ENCODE measurements at places on chromosomes 11 and 22. TPM values are rescaled to one million over a fixed set of nuclear protein-coding genes. Genes with fewer than 3 reads are reported as not detected.

The AQP11 gene
- not detected for polyA plus RNA-seq

The ABCC8 gene
- not detected for polyA plus RNA-seq

The KRTAP5-11 gene
- polyA plus RNA-seq = not detected

The TNNI2 gene
- 45.8 TPM for polyA plus RNA-seq

The NUDT22 gene
- 86.1 TPM for polyA plus RNA-seq

The C11orf98 gene
- 74.6 TPM for polyA plus RNA-seq

The AAMDC gene
- 4.0 TPM for polyA plus RNA-seq

The SAA2 gene
- polyA plus RNA-seq = not detected

The PTPRCAP gene
- 2.1 TPM for polyA plus RNA-seq

The CTSW gene
- 0.78 TPM for polyA plus RNA-seq

The SCGB1A1 gene
- not detected for polyA plus RNA-seq

DNA sequence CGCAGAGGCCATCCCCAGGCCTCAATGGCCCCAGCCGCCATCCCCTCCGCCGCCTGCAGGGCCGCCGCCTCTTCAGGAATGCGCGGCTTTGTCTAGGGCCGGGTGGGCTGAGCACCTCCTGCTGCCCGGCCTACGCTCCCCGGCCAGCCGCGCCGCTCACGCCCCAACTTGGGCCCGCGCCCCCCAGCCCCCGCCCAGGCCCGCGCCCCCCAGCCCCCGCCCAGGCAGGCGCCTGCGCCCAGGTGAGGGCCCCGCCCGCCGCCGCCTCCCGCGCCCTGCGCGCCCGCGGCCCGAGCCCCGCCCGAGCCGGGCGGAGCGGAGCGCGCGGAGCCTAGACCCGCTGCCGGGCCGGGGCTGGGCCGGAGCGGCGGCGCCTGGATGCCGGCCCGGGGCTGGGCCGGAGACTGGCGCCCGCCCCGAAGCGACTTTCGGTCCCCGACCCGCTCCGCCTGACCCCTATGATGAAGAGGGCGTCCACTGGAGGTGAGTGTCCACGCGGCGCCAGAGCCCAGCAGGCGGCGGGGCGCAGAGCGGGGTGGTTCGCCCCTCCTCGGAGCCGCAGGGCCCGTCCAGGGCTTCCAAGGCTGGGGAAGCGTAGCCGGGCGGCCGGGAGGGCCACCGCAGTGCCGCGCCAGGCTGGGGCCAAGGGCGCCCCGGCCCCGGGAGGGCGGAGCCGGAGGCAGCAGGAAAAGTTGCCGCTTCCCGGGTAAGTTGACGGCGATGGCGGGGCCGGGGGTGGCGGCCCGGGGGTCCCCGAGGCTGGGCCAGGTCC lies 34.3 kb upstream of the PRODH start:
- no peak overlapping the region for H3K27ac ChIP-seq
- DNase-seq = no peak
- H3K36me3 ChIP-seq = no peaks in the 10 kb centered on the region
- peaks cover 2% of the 10 kb centered on the region for H3K27me3 ChIP-seq

DNA sequence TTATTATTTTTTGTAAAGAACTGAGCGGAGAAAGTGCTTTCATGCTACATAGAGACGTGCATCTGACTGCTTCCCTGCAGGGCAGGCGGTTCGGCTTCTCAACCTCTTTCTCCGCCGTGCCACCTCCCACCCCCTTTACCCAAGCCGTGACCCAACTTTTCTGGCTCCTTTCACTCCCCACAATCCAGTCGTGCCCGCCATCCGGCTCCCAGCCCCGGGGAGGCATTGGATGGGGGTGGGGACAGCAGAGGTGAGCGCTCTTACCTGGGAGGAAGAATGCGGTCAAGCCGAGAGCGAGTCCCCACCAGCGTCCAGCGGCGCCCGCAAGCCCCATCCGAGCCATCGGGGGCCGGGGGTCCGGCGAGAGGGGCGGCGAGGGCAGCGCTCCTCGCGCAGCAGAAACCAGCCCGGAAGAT lies 781 bp downstream of the NECTIN1 start:
- DNase-seq = peak; percentile 7
- H3K4me1 ChIP-seq = peaks cover 35% of the 10 kb centered on the region
- H3K27ac ChIP-seq = no peak overlapping the region
- H3K4me3 ChIP-seq = peak overlapping the region; percentile 62
- no peaks in the 10 kb centered on the region for H3K36me3 ChIP-seq

- H3K27ac ChIP-seq = no peak overlapping the region
- H3K36me3 ChIP-seq = no peaks in the 10 kb centered on the region
Measured at GRCh38 chr11:95706974-95707387, 82.6 kb downstream of the FAM76B start.

GRCh38 chr11:9651899-9652748 lies 11.8 kb upstream of the SWAP70 start:
- H3K36me3 ChIP-seq = no peaks in the 10 kb centered on the region
- no peak for DNase-seq
- H3K27ac ChIP-seq = no peak overlapping the region
- peaks cover 16% of the 10 kb centered on the region for H3K4me1 ChIP-seq

GRCh38 chr11:95450547-95451123 lies 219.6 kb upstream of the SESN3 start:
- DNase-seq = no peak

DNA sequence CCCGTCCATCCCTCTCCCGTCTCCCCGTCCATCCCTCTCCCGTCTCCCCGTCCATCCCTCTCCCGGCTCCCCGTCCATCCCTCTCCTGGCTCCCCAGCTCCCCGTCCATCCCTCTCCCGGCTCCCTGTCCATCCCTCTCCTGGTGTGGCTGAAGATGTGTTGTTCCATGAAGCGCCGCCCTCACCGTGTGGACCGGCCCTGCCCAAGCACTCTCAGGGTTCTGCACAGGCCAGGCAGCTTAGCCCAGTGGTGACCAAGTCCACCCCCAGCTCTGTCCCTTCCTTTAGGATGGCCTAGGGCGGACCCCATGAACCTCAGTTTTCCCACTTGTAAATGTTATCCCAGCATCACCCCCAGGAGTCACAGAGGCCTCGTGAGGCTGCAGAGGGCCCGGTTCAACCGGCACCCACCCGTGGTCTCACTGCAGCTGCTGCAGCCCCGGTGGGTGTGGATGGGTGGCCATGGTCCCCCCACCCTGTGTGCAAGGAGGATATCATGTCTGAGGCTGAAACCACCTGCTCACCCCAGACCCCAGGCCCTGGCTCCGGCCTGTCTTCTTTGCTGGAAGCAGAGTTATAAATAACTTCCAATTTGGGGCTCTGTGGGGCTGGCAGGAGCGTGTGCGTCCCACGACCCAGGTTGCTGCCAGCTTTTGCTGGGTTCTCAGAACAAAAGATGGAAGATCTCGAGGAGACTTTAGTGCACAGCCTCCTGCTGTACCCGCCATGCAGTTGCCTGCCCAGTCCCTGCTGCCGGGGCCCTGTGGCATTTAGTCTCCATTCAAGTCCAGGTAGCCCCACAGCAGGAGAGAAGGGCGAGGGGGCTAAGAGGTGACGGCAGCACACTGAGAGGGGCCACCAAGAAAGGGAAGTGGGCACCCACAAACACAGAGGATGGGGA lies 1147.8 kb downstream of the BRD1 start:
- H3K27ac ChIP-seq = no peak overlapping the region
- DNase-seq = no peak
- no peaks in the 10 kb centered on the region for H3K27me3 ChIP-seq
- H3K4me1 ChIP-seq = no peaks in the 10 kb centered on the region

- H3K36me3 ChIP-seq = no peaks in the 10 kb centered on the region
- no peaks in the 10 kb centered on the region for H3K4me1 ChIP-seq
- DNase-seq = no peak
- no peaks in the 10 kb centered on the region for H3K27me3 ChIP-seq
Measured at GRCh38 chr22:17890245-17890671, 116.0 kb upstream of the BID start.

GRCh38 chr22:27223317-27224177 lies 566.2 kb downstream of the MIAT start:
- no peaks in the 10 kb centered on the region for H3K4me1 ChIP-seq
- no peaks in the 10 kb centered on the region for H3K36me3 ChIP-seq

DNA sequence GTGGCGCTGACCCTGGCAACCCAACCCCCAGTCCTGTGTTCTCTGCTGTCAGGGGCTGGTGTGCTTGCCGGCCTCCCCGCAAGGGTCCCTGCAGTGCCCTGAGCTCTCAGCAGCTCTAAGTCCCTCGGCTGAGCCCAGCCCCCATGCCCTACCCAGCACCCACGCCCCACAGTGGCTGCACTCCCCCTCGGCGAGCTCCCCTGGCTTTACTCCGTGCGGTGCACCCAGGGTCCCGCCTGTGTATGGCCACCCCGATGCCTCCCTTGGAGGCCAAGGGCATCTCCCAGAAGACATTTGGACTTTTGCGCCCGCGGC lies 72.5 kb upstream of the SHISAL1 start:
- no peak for DNase-seq
- no peaks in the 10 kb centered on the region for H3K4me1 ChIP-seq
- no peak overlapping the region for H3K4me3 ChIP-seq
- no peak overlapping the region for H3K27ac ChIP-seq
- H3K27me3 ChIP-seq = peaks cover 4% of the 10 kb centered on the region
- H3K36me3 ChIP-seq = no peaks in the 10 kb centered on the region

GRCh38 chr11:26891501-26891900 lies 102.4 kb upstream of the FIBIN start:
- DNase-seq = no peak
- H3K36me3 ChIP-seq = no peaks in the 10 kb centered on the region
- no peak overlapping the region for H3K4me3 ChIP-seq
- no peak overlapping the region for H3K27ac ChIP-seq
- H3K27me3 ChIP-seq = no peaks in the 10 kb centered on the region

- H3K4me3 ChIP-seq = no peak overlapping the region
- H3K4me1 ChIP-seq = no peaks in the 10 kb centered on the region
- DNase-seq = no peak
- H3K27me3 ChIP-seq = peaks cover 4% of the 10 kb centered on the region
- no peak overlapping the region for H3K27ac ChIP-seq
Measured at GRCh38 chr11:64136765-64137441, 29.0 kb downstream of the MACROD1 start.

GRCh38 chr11:1773131-1773993 lies 9.6 kb upstream of the CTSD start:
- peak; percentile 19 for DNase-seq
- no peaks in the 10 kb centered on the region for H3K36me3 ChIP-seq
- no peak overlapping the region for H3K4me3 ChIP-seq
- peaks cover 78% of the 10 kb centered on the region for H3K4me1 ChIP-seq

- no peaks in the 10 kb centered on the region for H3K4me1 ChIP-seq
- H3K27ac ChIP-seq = no peak overlapping the region
Measured at GRCh38 chr11:59943997-59944714, 5.9 kb downstream of the OOSP1 start.

- peak; percentile 9 for DNase-seq
- no peaks in the 10 kb centered on the region for H3K27me3 ChIP-seq
- H3K4me3 ChIP-seq = no peak overlapping the region
- no peak overlapping the region for H3K27ac ChIP-seq
Measured at GRCh38 chr11:102244681-102245409, 72.4 kb upstream of the BIRC3 start.

DNA sequence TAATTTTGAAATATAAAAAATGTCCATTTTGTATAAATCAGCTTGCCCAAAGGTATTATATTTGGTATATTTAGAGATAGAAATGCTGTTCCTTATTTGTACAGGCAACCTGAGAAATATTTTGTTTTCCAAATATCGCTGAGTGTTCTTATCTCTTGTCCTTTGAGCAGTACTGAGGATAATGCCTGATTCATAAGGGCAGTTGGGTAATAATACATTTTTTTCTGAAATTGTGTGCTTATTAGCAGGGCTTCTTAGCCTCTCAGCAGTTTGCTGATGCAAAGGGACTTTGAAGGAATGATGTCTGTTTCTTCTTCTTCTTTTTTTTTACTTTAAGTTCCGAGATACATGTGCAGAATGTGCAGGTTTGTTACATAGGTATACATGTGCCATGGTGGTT lies 69.1 kb downstream of the LDLRAD3 start:
- no peak overlapping the region for H3K27ac ChIP-seq
- H3K4me1 ChIP-seq = peaks cover 30% of the 10 kb centered on the region
- H3K36me3 ChIP-seq = no peaks in the 10 kb centered on the region
- H3K27me3 ChIP-seq = no peaks in the 10 kb centered on the region
- H3K4me3 ChIP-seq = no peak overlapping the region

DNA sequence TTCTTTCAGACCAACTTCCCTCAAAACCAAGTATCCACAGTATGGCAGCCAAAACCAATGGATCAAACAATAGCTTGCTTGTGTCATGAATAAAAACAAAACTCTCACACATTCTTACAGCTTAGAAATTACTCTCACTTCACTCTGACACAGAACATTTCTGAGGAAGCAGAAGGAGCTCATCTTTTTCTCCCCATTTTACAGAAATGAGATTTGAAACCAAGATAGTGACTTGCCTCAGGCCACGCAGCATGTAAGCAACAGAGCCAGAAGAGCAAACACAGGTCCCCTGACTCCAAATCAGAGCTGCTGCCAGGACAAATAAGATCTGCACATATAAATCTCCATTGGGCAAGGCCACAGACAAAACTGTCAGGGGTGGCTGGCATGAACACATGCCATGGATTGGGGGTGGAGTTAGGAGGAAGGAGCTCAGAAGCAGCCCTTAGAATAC lies 64.8 kb downstream of the RAB30 start:
- no peak overlapping the region for H3K27ac ChIP-seq
- H3K4me3 ChIP-seq = no peak overlapping the region
- H3K27me3 ChIP-seq = no peaks in the 10 kb centered on the region
- no peak for DNase-seq

GRCh38 chr22:39502789-39503409 lies 809 bp downstream of the MIEF1 start:
- peak overlapping the region; percentile 44 for H3K27ac ChIP-seq
- H3K4me3 ChIP-seq = peak overlapping the region; percentile 75
- no peak for DNase-seq
- peaks cover 34% of the 10 kb centered on the region for H3K36me3 ChIP-seq
- no peaks in the 10 kb centered on the region for H3K27me3 ChIP-seq
- H3K4me1 ChIP-seq = peaks cover 15% of the 10 kb centered on the region

DNA sequence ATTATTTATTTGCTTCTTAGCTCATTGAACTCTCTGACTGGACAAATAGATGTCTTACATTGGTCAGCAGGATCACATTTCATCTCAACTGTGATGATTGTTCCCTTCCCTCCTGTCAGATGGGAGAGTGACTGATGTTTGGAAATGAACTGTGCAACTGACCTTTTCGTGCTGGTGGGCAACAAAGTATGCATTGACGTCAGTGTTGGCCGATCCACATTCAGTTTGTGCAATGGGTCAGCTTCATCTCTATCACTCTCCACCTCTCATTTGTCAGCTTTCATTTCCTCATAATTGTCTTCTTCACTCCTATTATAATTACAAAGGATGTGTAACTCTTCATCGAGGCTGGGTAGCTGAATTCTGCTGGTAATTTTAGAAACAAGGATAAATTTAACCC lies 71.3 kb downstream of the PPP2R1B start:
- no peaks in the 10 kb centered on the region for H3K27me3 ChIP-seq
- H3K36me3 ChIP-seq = peaks cover 13% of the 10 kb centered on the region
- no peak for DNase-seq
- H3K4me3 ChIP-seq = no peak overlapping the region
- H3K4me1 ChIP-seq = no peaks in the 10 kb centered on the region
- no peak overlapping the region for H3K27ac ChIP-seq

- no peaks in the 10 kb centered on the region for H3K36me3 ChIP-seq
- H3K27ac ChIP-seq = no peak overlapping the region
- H3K27me3 ChIP-seq = no peaks in the 10 kb centered on the region
- H3K4me3 ChIP-seq = no peak overlapping the region
- DNase-seq = peak; percentile 9
Measured at GRCh38 chr22:27952091-27952490, 33.0 kb upstream of the PITPNB start.

- H3K27me3 ChIP-seq = peaks cover 91% of the 10 kb centered on the region
- peak overlapping the region; percentile 79 for H3K4me3 ChIP-seq
- peak; percentile 2 for DNase-seq
- H3K4me1 ChIP-seq = peaks cover 9% of the 10 kb centered on the region
- no peak overlapping the region for H3K27ac ChIP-seq
- H3K36me3 ChIP-seq = no peaks in the 10 kb centered on the region
Measured at GRCh38 chr11:44305470-44306051, 4.4 kb downstream of the ALX4 start.

GRCh38 chr11:117037975-117038350 lies 60.3 kb downstream of the SIK3 start:
- H3K27me3 ChIP-seq = no peaks in the 10 kb centered on the region
- H3K27ac ChIP-seq = no peak overlapping the region
- H3K36me3 ChIP-seq = no peaks in the 10 kb centered on the region
- H3K4me3 ChIP-seq = no peak overlapping the region
